ENCODE measurements at places on chromosomes 5 and 9.

GRCh38 chr9:70120834-70121510 is 77.3 kb downstream of the MAMDC2 start:
- no peaks in the 10 kb centered on the region for H3K27me3 ChIP-seq
- H3K4me3 ChIP-seq = no peak overlapping the region
- no peaks in the 10 kb centered on the region for H3K36me3 ChIP-seq
- DNase-seq = no peak
- peaks cover 8% of the 10 kb centered on the region for H3K4me1 ChIP-seq

DNA sequence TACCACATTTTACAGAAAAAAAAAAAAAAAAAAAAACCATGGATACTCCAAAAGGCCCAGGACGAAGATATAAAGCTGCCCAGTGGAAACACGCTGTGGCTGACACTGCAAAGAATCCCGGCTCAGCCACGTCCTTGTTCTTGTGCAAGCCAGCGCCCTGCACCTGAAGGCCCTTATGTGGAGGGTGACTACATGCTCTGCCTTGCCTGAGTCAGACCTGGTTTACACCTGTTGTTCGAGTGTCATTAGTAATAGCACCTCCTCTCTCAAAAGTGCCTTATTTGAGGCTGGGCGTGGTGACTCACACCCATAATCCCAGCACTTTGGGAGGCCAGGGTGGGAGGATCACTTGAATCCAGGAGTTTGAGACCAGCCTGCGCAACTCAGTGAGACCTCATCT is 54.3 kb upstream of the ZSWIM6 start:
- H3K4me1 ChIP-seq = peaks cover 9% of the 10 kb centered on the region
- DNase-seq = no peak
- H3K36me3 ChIP-seq = no peaks in the 10 kb centered on the region
- H3K27ac ChIP-seq = no peak overlapping the region
- no peak overlapping the region for H3K4me3 ChIP-seq

DNA sequence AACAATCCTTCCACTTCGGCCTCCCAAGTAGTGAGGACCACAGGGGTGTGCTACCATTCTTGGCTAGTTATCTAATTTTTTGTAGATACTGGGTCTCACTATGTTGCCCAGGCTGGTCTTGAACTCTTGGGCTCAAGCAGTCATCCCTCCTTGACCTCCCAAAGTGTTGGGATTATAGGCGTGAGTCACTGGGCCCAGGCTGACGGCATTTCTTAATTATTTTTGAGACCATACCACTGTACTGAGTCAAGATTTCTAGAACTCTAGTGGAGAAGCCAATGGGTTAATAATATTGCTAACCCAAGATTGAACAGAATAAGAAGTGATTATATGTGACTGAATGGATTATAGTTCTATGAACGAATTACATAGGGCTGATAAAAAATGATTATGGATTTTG is 66.7 kb downstream of the TARS1 start:
- no peaks in the 10 kb centered on the region for H3K36me3 ChIP-seq
- no peak overlapping the region for H3K27ac ChIP-seq
- H3K4me3 ChIP-seq = no peak overlapping the region

- no peak overlapping the region for H3K27ac ChIP-seq
- DNase-seq = no peak
- H3K27me3 ChIP-seq = no peaks in the 10 kb centered on the region
- no peak overlapping the region for H3K4me3 ChIP-seq
- H3K4me1 ChIP-seq = no peaks in the 10 kb centered on the region
These were observed 964.3 kb upstream of the NUDT12 start for GRCh38 chr5:104526866-104527265.

- no peaks in the 10 kb centered on the region for H3K27me3 ChIP-seq
- no peak for DNase-seq
- H3K4me1 ChIP-seq = peaks cover 14% of the 10 kb centered on the region
- no peak overlapping the region for H3K4me3 ChIP-seq
- no peak overlapping the region for H3K27ac ChIP-seq
- H3K36me3 ChIP-seq = no peaks in the 10 kb centered on the region
These were observed 150.0 kb upstream of the GNA14 start for GRCh38 chr9:77798140-77798539.

DNA sequence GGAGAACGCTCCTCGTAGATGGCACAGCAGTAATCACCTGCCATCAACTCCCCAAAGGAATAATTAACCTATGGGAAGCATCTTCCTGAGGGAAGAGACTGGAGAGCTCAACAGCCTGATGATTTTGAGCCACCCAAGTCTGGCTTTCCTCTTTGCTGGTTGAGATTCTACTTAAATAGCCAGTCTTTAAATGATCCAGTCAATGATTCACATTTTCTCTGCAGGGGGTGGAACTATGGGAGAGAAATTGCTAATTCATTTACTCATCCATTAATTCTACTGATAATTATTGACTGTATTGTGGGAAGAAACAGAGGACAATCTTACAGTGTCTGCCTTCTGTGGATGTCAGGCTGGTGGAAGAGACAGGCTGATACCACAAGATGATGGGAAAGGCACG is 355.0 kb upstream of the PANK3 start:
- H3K27me3 ChIP-seq = no peaks in the 10 kb centered on the region
- H3K36me3 ChIP-seq = no peaks in the 10 kb centered on the region
- H3K27ac ChIP-seq = no peak overlapping the region
- H3K4me3 ChIP-seq = no peak overlapping the region
- no peak for DNase-seq

- no peaks in the 10 kb centered on the region for H3K4me1 ChIP-seq
- H3K4me3 ChIP-seq = no peak overlapping the region
- no peak for DNase-seq
- H3K27me3 ChIP-seq = no peaks in the 10 kb centered on the region
- no peaks in the 10 kb centered on the region for H3K36me3 ChIP-seq
These were observed 42.3 kb upstream of the MOCS2 start for GRCh38 chr5:53151713-53152458.

GRCh38 chr5:135072387-135073281 is 38.6 kb upstream of the PITX1 start:
- H3K4me3 ChIP-seq = no peak overlapping the region
- H3K36me3 ChIP-seq = no peaks in the 10 kb centered on the region
- H3K27me3 ChIP-seq = no peaks in the 10 kb centered on the region
- H3K27ac ChIP-seq = peak overlapping the region; percentile 48
- no peak for DNase-seq

- H3K27ac ChIP-seq = no peak overlapping the region
- H3K4me1 ChIP-seq = no peaks in the 10 kb centered on the region
- no peaks in the 10 kb centered on the region for H3K27me3 ChIP-seq
These were observed 1941.6 kb upstream of the C9orf72 start for GRCh38 chr9:29514862-29515261.

DNA sequence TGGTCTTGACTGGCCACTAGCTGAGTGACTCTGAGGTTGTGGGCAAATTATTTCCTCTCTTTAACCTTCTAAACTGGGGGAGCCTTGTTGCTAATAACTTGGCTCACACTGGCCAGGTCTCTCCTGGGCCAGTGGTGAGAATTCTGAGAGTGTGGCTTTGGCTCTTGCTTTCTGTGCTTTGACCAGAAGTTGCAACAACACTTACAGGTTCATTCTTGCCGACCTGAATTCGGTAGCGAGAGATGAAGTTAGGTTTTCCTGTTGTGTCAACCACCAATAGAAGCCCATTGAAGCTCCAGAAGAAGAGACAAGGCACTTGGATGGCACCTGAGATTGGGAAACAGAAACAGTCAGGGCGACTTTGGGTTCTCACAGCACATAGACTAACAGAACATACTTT is 19.8 kb downstream of the FAXDC2 start:
- H3K4me3 ChIP-seq = no peak overlapping the region
- peak overlapping the region; percentile 43 for H3K27ac ChIP-seq
- DNase-seq = no peak
- H3K36me3 ChIP-seq = no peaks in the 10 kb centered on the region
- H3K27me3 ChIP-seq = no peaks in the 10 kb centered on the region

DNA sequence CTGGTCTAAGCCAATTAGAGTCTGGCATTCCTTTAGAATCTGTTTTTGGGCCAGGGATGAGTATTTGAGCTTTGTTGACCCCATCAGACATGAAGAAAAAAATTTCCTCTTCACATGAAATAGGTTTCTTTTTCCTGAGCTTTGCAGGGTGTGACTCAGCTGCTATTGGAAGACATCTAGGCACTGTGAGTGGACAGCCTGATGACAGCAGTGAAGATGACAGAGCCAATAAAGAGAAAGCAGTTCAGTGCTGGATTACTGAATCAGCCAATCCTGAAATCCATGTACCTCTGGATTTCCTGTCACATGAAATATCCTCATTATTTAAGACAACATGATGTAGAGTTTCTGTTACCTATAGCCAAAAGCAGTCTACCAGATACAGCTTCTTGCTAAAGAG is 51.3 kb upstream of the GRIA1 start:
- no peaks in the 10 kb centered on the region for H3K36me3 ChIP-seq
- H3K27ac ChIP-seq = no peak overlapping the region
- no peak for DNase-seq
- H3K4me1 ChIP-seq = no peaks in the 10 kb centered on the region
- no peak overlapping the region for H3K4me3 ChIP-seq
- no peaks in the 10 kb centered on the region for H3K27me3 ChIP-seq

- peak overlapping the region; percentile 53 for H3K27ac ChIP-seq
- H3K27me3 ChIP-seq = no peaks in the 10 kb centered on the region
- peaks cover 14% of the 10 kb centered on the region for H3K36me3 ChIP-seq
- H3K4me1 ChIP-seq = peaks cover 36% of the 10 kb centered on the region
These were observed 53.9 kb upstream of the IL17B start for GRCh38 chr5:149432911-149433401.

- H3K27me3 ChIP-seq = no peaks in the 10 kb centered on the region
- no peak overlapping the region for H3K27ac ChIP-seq
- H3K4me3 ChIP-seq = no peak overlapping the region
These were observed 191.4 kb downstream of the MAN2A1 start for GRCh38 chr5:109880907-109881685.

DNA sequence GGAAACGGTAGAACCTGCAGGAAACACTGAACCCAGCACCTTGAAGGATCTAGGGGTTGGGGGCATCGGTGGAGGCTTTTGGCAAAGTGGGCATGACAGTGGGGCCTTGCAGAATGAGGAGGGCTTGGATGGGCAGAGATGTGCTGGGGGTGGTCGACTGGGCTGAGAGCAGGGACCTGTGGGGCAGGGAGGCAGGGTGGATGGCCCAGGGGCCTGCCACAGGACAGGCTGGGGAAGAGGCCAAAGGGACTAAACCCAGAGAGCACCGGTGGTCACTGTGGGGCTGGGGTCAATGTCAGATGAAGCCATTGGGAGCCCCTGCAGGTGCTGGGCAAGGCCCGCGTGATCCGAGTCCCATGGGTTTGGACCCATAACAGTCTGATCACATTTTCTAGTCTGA is 175.3 kb downstream of the DAB2IP start:
- H3K4me3 ChIP-seq = no peak overlapping the region
- no peaks in the 10 kb centered on the region for H3K36me3 ChIP-seq
- no peak overlapping the region for H3K27ac ChIP-seq
- no peaks in the 10 kb centered on the region for H3K27me3 ChIP-seq
- peak; percentile 70 for DNase-seq

- H3K27ac ChIP-seq = no peak overlapping the region
- no peaks in the 10 kb centered on the region for H3K36me3 ChIP-seq
- H3K4me3 ChIP-seq = no peak overlapping the region
- no peaks in the 10 kb centered on the region for H3K27me3 ChIP-seq
These were observed 79.1 kb downstream of the MRPL36 start for GRCh38 chr5:1720396-1721110.

- no peak overlapping the region for H3K27ac ChIP-seq
- H3K36me3 ChIP-seq = no peaks in the 10 kb centered on the region
- H3K4me1 ChIP-seq = no peaks in the 10 kb centered on the region
These were observed 144.7 kb upstream of the SHB start for GRCh38 chr9:38213631-38214299.

DNA sequence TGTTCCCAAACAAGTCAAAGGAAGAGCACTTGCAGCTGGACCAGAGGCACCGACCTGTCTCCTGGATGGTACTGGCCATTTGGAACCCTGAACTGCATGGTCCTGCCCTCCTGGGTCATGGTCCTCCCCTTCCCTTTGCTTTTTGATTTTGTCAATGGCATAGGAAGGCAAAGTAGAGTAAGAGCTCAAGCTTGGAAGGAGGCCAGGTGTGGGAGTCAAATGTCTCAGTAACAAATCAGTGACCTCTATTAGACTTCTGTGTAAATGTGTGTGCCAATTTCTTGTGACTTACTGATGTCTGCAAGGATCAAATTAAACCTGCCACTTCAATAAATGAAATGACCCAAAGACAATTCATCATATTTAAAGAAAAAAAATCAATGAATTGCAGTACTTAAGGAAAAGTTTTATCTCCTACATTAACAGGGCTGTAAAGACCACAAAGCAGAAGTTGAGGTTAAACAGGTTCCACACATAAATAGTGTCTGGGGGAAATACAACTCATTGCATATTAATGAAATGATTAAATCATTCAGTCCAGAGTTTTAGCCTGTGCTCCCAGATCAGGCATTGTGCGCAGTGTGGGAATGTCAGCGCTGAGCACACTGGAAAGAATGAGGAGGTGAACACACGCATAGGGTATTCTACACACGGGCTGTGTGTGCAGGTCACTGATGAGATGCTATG is 32.7 kb downstream of the OSMR start:
- H3K4me3 ChIP-seq = no peak overlapping the region
- H3K4me1 ChIP-seq = no peaks in the 10 kb centered on the region
- H3K27me3 ChIP-seq = no peaks in the 10 kb centered on the region
- no peaks in the 10 kb centered on the region for H3K36me3 ChIP-seq
- no peak for DNase-seq

DNA sequence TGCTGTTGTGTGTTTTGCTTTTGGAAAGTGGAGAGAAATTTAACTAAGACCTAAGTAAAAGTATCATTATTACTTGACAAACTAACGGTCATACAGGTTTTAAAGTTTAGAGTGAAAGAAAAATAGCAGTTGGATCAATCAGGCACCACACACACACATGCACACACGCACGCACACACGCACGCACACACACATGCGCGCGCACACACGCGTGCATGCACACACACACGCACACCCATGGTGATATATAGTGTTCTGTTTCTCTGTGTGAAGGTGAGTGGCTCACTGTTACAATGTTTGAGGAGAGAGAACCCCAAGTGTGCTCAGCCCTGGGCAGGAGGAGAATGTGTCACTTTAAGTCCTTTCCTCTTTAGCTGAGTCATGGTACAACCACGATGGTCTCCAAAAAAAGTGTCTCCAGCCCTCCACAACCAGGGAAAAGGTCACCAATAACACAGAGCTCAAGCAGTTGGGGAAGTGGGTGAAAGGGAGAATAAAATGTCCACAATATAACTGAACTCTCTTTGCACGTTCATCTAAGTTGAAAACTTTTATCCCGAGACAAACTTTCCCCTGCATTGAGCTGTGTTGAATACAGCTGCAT is 3.2 kb downstream of the ZNF366 start:
- no peak overlapping the region for H3K27ac ChIP-seq
- peak; percentile 71 for DNase-seq
- H3K36me3 ChIP-seq = no peaks in the 10 kb centered on the region
- H3K4me1 ChIP-seq = no peaks in the 10 kb centered on the region
- no peaks in the 10 kb centered on the region for H3K27me3 ChIP-seq

- H3K36me3 ChIP-seq = no peaks in the 10 kb centered on the region
- H3K4me3 ChIP-seq = no peak overlapping the region
- H3K27me3 ChIP-seq = no peaks in the 10 kb centered on the region
- peaks cover 6% of the 10 kb centered on the region for H3K4me1 ChIP-seq
- peak overlapping the region; percentile 66 for H3K27ac ChIP-seq
These were observed 157.5 kb downstream of the DMRT2 start for GRCh38 chr9:1207686-1208085.

Data from vagina (tissue), 2 donors.